GM10248 (cell line): ENCODE measurements at places on chromosomes 11 and 22.

- DNase-seq, result no peak
Observed at GRCh38 chr11:67400942-67401494, 640 bp downstream of the PPP1CA start.

DNA sequence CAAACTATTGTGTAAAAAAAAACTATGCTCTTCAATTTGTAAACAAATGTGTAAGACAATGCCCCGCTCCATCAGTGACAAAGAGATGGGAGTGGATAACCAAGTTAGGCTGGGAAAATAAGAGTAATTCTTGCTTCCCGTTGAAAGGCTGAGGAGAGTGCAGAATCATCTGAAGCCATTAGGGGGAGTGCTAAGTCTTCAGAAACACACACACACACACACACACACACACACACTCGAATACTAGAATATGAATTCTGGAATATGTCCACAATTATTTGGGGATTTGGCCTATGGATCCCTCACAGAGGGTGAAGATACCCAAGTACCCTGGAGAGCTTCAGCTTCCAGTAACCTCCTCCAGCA, 27.8 kb upstream of the ROBO3 start:
- peak; percentile 44 for DNase-seq

DNA sequence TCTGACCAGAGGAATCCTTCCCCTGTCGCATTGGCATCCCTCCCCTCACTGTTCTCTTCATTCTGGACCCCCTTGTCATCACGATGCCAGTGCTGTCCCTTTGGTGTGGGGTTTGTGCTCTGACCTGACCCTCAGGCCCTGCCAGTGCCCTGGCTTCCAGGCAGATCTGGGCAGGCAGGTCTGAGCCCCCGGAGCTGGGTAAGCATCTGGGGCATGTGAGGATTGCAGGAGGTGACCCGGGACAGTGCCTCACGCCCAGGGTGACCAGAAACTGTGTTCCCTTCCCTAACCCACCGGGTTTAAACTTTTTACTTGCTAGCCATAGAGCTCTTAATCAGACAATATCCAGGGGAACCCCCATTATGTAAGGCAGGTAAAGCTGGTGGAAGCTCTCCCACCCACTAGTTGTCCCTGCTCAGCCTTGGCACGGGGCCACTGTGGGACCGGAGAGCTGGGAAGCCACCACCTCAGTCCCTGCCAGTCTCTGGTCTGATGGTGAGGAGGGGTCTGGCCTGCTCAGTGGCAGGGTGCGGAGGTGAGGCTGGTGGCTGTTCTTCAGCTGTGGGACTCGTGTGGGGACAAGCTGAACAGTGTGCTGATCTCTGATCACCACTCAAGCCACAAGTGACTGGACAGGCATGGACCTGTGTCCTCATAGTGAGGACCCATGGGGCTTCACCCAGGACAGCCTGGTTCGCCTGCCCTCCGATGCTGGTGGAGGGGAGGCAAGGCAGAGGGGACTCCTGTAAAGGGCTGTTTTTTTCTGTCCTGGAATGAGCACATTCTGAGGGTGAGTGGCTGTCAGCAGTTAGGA, 38.0 kb downstream of the BCR start:
- no peak for DNase-seq

GRCh38 chr11:94873916-94874540, 99.3 kb downstream of the CWC15 start:
- no peak for DNase-seq

- DNase-seq, result no peak
Observed at GRCh38 chr11:103673773-103674172, 362.7 kb upstream of the DDI1 start.

DNA sequence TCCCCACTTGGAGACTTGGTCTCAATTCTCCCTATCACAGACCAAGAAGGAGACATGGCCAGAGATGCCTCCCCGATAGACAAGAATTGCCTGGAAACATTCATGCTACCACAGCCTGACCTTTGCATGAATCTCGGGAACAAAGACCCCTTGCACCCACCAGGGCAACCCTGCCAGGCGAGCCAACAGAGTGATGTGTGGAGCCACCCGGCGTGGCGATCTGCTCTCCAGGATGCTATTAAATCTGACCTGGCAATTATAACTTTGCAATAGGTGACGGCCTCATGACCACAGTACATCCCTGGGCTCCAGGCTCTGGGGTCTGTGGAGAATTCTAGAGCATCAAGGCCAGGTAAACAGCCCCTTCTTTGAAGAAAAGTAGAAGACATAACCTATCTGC, 31.1 kb upstream of the MN1 start:
- DNase-seq, result no peak

GRCh38 chr11:126408901-126409619, 53.6 kb downstream of the ST3GAL4 start:
- no peak for DNase-seq

GRCh38 chr11:36431429-36432092, 78.5 kb downstream of the TRAF6 start:
- no peak for DNase-seq

DNA sequence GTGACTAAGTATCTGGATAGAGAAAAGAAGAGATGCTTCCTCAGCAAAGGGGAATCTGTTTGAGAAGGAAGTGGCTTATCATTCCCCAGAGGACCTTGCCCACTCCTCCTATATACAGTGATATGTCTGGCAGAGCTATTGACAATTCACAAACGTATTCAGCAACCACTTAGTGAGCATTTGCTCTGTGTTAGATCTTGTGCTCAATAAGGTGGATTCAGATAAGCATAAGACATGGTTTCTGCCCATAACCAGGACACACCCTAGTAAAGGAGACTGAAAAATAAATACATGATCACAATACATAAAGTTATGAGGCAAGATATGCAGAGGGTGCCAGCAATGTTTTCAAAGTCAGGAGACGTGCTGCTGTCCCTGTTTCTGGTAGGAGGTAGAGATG, 1.4 kb downstream of the TMEM9B start:
- no peak for DNase-seq

- no peak for DNase-seq
Observed at GRCh38 chr22:20176421-20177085, 25.7 kb upstream of the CCDC188 start.

- DNase-seq, result no peak
Observed at GRCh38 chr22:30250661-30251267, 4.2 kb upstream of the LIF start.

DNA sequence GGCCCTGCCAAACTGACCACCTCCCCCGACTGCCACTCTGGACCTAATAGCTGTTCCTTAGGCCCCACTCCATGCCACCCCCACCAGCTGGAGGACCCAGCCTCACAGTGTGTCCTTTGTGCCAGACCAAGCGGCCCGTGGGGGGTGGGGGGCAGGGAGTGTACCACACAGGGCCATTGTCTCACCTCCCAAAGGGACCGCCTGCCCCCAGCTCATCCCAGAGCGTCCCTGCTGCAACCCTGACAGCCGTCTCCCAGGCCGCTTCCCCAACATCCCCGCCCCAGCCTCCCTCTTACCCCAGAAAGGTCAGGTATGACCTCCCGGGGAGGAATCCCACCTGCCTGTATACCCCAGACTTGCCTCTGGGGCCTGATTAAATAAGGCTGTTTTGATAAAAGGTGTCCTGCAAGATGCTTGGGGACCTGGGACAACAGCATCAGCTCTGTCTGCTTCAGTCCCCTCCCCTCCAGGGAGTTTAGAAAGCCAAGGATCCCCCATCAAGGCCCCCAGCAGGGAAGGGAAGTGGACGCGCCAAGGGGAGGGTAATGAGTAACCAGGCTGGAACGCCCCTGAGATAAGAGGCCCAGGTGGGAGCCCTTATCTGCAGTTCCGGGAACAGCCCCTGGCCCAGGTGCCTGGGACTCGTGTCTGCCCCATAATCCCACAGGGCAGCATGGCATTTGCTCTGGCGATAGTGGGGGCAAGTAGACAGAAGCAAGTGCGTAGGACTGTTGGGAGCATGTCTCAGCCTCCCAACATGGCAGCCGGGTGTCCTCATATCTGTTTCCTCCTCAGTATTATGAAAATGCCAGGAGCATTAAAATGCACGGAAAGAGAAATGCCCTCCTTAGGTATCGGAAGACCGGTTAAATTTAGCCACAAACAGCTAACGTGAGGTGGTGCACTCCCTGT, 9.0 kb downstream of the CDC42EP1 start:
- no peak for DNase-seq

DNA sequence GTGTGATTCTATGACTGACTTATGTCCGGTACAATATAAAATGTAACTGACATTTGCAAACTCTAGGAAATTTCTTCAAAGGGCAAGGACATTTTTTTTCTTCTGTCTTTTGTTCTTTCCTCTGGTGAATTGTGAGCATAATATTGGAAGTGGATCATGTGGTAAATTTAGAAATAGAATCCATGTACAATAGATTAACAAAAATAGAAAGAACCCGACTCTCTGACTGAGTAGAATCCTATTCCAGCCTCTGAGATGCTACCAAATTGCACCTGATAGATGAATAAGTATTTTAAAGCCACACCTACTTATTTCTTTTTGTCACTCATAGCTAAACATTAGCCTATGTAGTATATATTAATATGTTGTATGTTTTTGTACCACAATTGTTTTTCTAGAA, 860.3 kb downstream of the LUZP2 start:
- no peak for DNase-seq

DNA sequence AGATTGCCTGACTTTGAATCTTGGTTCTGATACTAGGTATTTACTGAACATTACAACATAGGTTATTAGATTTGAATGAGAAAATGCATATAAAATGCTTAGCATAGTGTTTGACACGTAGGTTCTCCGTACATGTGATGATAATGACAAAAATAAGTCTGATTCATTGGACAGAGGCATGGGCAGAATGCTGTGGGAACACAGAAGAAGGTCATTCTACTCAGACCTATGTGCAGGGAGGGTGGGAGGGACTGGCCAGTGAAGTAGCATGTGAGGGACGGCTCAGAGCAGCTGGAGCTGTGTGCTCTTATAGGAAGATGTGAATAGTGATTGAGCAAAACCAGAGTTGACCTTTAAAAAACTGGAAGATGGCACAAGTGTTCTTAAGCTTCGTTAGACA, 256.8 kb upstream of the RAG2 start:
- no peak for DNase-seq

GRCh38 chr22:48438800-48439559, 1388.7 kb downstream of the BRD1 start:
- no peak for DNase-seq

GRCh38 chr11:104033561-104033960, 2.9 kb upstream of the DDI1 start:
- no peak for DNase-seq

- DNase-seq, result no peak
Observed at GRCh38 chr22:31891366-31892079, 52.8 kb upstream of the YWHAH start.

- no peak for DNase-seq
Observed at GRCh38 chr11:71482746-71483364, 29.9 kb downstream of the NADSYN1 start.

DNA sequence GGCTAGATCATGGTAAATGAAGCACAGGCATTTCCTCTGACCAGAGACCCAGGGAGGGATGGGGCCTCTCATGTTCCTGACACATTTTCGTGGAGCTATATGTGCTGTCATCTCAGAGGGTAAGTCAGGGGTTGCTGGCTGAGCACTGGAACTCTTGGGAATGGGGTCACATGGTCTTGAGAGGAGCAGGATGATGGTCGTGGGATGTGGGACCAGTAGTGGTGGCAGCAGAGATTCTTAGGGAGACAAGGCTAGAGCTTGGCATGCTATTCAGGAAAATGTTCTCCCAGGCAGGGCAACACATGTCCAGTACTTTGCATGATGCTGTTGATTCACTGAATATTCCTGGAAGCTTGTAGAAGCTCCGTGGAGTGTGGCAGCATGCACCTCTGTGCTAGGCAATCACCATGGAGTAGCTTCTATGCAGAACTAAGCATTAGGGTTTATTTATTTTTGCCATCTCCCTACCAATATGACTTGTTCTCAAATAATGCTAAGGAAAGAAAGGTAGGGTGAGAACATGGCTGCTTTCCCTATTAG, 31.4 kb upstream of the TTC12 start:
- no peak for DNase-seq

DNA sequence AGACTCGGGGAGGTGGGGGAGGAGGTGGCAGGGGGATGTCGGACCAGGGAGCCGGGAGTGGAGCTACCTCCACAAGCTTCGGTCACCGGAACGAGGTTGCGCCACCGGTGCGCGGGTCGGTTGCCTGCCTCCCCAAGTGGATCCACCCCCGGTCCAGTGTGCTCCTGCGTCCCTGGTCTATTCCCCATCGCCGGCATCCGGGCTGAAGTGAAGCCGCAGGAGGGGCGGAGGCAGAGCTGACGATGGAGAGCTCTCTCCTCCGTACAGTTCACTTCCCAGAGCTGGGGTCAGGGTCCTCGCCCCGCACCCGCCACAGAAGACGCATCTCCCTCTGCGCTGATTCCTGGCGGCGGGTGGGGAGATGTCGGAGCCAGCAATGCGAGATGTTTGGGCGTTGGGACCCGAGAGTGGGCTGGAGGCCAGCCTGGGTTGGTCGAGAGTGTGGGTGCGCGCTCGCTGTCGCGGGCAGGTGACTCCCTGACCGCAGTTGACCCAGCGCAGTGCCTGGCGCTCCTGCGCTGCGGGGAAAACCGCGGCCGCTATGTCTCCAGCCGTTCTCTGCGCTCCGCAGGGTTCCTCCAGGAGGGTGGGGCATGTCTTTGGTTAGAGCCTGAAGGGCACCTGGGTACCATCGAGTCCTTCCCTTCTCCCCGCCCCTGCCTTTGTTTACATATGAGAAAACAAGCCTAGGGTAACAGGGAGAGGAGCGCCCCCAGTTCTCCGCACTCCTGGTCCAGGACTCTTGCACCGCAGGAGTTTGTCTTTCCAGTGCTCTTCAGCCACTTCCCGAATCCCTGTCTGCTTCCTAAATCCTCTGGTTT, 1.7 kb downstream of the C11orf96 start:
- peak; percentile 28 for DNase-seq

DNA sequence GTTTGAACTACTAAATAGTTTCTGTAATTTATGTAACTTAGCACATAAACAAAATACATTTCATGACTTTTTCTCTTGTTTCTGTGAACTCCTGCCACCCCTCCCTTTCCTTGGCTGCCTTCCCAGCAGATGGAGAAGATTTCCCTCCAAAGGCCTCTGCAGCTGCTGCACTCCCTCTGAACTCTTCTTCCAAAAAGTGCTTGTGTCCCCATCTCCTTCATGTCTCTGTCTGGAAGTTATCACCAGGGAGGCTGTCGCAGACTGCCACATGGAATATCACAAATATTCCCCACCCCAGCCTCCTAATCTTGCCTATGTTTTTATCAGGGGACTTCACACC, 1068.3 kb downstream of the OPCML start:
- DNase-seq, result no peak

GRCh38 chr11:36196411-36196998, 92.7 kb downstream of the COMMD9 start:
- no peak for DNase-seq

GRCh38 chr11:129960216-129961214, 42.1 kb downstream of the PRDM10 start:
- DNase-seq, result peak; percentile 56

- no peak for DNase-seq
Observed at GRCh38 chr11:34299284-34299972, 58.4 kb downstream of the ABTB2 start.

DNA sequence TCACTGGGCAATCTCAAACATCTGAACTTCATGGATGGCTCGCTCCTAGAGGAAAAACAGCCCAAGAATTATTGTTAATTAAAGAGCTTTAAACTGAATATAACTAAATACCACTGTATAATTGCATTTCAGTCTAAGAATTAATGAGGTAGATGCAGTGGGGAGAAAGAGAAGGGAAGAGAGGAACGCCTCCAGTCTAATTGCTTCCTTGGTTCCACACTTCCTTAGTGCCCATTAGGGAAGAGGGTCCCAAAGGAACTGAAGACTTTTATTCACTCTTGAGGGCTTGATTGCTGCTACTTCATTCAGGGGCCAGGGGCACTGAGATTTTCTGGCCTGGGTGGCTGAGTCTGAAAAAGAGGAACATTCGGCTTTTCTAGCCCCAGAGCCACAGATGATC, 11.8 kb upstream of the OR10G7 start:
- no peak for DNase-seq

- no peak for DNase-seq
Observed at GRCh38 chr11:9765320-9766101, 101.6 kb downstream of the SWAP70 start.
